ENCODE measurements at places on chromosomes 5 and 9.

- DNase-seq: peak; percentile 66
These were observed 1.1 kb upstream of the G3BP1 start for GRCh38 chr5:151770383-151771258.

DNA sequence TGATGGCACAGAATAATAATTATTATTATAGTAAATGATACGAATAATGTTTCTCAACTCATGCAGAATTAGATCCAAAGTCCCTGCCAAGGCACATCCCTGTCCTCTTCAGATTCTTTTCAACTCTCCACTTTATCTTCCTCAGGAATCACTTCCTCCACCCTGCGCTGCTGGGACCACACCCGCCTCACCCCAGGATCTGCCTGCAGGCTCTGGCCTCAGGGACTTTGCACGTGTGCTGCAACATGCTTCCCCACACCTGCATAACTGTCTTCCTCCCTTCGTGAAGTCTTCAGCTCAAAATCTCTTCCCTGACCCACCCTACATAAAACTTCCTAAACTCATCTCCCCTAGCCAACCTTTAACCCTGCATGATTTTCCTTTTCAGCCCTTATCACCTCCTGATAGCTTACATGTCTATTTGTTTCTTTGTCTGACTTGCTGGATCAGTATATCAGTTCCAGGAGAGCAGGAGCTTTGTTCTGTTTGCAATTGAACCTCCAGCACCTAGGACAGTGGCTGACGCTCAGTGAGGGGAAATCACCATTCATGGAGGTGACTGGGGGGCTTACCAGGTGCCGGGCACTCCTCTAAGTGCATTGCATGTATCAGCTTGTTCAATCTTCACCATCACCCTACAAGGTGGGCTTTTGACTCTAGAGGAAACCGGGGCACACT lies 47.5 kb upstream of the EGFLAM start:
- DNase-seq: no peak

GRCh38 chr5:96379896-96380295 lies 53.2 kb downstream of the PCSK1 start:
- no peak for DNase-seq

DNA sequence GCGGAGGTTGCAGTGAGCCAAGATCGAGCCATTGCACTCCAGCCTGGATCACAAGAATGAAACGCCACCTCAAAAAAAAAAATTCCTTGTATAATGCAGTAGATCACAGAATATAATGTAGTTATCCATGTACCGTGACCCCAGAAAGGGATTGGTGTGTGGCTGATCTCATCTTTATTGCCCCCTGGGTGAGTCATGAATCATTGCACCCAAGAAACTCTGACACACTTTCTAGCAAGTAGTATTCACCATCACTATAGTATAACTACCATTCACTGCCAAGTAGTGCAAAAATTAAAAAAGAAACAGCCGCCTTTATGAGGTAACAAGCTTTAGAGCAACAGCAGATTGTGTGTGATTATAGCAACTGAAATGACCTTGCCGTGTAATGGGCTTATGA lies 23.7 kb upstream of the ANKH start:
- no peak for DNase-seq

DNA sequence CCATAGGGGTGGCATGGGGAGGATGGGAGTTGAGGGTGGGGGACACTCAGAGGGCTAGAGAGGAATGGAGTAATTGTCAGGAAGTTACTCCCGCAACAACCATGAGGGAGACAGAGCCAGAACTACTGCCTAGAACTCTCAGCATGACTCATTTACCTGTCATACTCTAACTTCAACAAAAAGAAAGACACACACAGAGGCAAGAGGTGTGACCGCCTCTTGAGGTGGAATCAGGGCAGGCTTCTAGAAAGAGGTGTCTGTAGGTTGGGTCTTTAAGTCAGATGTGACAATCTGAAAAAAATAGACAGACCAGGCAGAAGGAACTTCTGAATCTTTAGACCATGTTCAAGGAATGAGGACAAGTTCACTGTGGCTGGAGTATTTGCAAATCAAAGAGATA lies 73.4 kb downstream of the GABBR2 start:
- DNase-seq: no peak

DNA sequence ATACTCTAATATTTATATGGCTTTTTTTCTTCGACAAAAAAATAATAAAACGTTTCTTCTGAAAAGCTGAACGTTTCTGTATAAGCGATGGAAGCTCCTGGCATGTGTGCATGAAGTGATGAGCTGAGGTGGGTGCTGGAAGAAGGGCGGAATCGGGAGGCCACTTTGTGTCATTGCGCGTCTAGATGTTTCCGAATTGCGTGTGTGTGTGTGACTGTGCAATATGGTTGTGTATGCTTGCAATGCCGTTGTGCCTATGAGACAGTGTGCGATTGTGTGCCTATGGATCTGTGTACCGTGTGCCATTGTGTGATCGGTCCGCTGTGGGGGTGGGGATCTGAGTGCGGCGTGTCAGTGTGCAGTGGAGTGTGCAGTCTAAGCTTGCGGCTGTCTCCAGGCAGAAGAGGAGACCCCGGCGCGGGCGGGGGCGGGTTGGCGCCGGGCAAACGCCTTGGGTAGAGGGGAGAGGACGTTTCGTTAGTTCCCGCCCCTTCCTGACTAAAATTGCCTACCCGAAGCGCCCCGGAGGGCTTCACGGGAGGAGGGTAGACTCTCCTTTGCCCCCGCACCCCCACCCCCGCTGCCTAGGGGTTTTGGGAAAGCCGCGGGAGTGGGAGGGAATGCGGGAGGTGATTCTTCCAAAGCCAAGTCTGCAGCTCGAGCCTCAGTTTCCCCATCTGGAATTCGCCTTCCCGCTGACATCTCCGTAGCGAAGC lies 24.2 kb downstream of the PCDHGC5 start:
- DNase-seq: peak; percentile 43
